Dorsolateral prefrontal cortex (tissue), 122 donors: ENCODE measurements at places on chromosomes 2 and 18.

- no peak for DNase-seq
Observed at GRCh38 chr2:64086347-64087082, 57.7 kb downstream of the PELI1 start.

DNA sequence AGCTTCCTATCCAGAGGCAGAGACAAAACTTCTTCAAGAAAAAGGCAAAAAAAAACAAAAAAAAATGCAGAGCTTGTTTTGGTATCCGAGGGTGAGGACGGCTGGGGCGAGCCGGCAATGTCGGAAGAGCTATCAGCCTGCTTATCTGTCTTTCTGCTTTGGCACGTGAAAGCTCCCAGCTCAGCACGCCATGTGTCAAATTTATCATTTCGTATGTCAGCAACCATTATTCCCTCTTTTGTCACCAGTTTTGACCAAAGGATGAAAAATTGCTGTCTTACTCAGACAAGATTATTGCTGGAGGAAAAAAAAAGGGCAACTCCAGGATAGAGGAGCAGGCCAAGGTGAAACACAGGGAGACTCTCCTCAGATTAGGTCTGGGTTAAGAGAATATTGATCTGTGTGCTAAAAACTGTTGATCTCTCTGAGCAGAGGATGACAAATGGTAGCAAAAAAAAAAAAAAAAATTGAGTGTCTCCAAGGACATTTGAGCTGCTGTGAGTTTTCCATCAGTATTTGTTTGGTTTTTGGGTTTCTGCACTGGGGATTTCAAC, 532.0 kb upstream of the POU3F3 start:
- peak; percentile 5 for DNase-seq

DNA sequence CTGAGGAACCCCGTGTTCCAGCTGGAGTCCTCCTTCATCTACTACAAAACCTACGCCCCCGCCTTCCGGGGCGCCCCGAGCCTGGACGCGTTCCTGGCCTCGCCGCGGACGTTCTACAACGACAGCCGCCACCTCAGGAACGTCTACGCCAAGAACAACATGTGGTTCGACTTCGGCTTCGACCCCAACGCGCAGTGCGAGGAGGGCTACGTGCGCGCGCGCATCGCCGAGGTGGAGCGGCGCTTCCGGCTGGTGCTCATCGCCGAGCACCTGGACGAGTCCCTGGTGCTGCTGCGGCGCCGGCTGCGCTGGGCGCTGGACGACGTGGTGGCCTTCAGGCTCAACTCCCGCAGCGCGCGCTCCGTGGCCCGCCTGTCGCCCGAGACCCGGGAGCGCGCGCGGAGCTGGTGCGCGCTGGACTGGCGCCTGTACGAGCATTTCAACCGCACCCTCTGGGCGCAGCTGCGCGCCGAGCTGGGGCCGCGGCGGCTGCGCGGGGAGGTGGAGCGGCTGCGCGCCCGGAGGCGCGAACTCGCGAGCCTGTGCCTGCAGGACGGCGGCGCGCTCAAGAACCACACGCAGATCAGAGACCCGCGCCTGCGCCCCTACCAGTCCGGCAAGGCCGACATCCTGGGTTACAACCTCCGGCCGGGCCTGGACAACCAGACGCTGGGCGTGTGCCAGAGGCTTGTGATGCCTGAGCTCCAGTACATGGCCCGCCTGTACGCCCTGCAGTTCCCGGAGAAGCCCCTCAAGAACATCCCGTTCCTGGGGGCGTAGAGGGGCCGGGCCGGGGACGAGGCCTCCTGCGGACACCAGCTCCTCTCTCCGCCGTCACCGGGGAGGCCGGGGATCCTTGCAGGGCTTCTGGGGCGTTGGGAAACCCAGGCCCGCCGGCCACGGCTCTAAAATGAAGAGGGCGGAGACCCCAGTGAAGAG, 5.3 kb upstream of the NEU4 start:
- DNase-seq = peak; percentile 62

DNA sequence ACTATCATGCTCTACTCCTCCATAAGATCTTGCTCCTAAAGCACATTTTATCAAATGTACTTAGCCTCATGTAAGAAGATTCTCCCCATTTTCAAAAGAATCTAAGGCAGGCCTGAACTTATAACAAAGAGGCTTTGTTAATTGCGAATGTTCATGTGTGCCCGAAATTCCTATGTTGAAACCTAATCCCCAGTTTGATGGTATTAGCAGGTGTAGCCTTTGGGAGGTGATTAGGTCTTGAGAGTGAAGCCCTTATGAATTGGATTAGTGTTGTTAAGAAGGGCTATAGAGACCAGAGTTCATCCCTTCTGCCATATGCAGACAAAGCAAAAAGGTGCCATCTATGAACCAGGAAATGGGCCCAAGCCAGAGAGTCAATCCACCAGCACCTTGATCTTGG, 234.5 kb downstream of the PAX3 start:
- no peak for DNase-seq

GRCh38 chr18:43046322-43046721, 69.2 kb downstream of the RIT2 start:
- DNase-seq = no peak

DNA sequence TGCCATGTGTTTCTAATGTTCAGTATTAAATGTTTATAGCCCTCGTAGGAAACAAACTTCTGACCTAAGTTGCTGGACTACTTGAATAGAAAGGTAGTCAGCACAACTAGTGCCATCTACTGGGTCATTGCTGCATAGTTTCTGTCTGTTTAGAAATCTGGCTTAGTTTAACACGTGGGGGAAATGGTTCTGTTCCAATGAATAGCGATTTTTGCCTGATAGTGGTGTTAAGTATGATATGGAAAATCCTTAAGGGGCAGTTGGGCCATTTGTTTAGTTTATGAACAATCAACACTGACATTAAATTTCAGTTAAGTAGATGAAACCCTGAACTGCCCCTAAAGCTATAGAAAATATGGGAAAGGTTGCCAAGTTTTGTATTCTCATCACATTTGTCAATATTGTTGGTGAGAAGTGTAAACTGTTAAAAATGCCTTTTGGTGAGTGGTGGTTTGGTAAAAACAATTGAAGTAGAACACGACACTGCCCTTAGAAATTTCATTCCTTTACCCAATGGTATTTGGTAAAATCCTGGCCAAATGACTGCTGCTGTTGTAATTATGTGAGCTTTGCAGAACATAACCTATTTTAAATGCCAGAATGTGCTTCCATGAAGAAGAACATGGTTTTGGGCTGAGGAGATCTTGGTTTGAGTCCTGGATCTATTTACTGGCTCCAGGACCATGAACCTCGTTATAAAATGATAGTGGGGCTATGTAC, 13.2 kb downstream of the NABP1 start:
- no peak for DNase-seq

DNA sequence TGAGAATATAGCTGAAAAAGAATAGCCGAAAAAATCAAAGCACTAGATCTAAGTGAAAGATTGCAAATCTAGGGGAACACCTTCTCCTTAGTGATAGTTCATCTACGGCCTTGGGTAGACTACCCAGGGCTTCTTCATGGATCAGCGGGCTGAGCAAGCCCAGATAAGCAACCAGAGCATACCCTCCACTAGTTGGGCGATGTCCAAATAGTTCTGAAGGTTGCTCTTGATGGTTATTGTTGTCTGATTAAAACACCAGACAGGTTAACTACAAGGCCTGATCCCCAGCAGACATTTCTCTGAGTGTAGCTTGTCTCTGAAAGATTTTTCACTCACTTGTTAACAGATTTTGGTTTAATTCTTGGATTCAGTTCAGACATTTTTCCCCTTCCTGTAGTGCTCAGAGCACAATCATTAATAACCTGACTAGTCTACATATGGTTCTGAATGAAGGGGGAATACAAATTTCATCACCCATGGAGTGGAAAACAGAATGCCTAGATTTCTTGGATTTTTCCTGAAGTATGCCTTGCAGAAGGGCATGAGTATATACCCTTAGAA, 99.6 kb downstream of the BABAM2 start:
- no peak for DNase-seq

GRCh38 chr2:136206613-136207012, 88.7 kb upstream of the CXCR4 start:
- DNase-seq = peak; percentile 50

- DNase-seq = no peak
Observed at GRCh38 chr2:95296880-95297487, at the start of gene KCNIP3. Gene KCNIP3 (plus strand): TSS chr2:95297347. CDS start chr2:95297439, 92 bp downstream.

DNA sequence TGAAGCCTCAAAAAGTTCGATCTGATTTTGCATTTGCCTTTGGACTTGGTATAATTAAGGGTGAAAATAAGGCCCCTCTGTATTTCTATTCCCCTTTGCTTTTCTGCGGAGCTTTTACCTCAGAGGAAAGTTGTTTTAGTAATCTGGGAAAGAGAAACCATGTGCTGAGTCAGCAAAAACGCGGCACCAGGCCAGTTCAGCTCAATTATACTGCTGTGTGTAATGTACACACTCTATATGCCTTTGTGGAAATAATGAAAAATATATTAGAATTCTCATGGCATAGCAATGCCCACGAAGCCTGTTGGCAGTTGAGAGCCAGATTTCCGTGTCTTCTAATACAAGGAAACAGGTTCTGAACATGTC, 161.9 kb upstream of the SIX2 start:
- no peak for DNase-seq

DNA sequence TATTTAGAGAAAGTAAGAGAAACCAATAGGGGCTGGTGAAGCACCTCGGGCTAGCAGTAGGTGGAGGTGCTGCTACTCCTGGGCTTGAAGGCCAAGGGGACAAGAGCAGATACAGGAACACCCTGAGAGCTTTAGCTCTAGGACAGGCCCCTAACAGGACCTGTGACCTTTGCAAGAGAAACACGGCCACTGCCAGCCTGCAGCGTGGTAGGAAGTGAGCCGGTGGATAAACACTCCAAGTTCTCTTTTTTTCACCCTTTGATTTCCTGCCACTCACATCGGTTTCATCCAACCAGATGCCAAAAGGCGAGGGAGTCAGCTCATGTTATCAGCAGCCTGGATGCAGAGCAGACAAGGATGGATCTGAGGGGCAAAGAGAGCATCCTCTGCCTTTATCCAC, 66.8 kb upstream of the SPRED2 start:
- no peak for DNase-seq

DNA sequence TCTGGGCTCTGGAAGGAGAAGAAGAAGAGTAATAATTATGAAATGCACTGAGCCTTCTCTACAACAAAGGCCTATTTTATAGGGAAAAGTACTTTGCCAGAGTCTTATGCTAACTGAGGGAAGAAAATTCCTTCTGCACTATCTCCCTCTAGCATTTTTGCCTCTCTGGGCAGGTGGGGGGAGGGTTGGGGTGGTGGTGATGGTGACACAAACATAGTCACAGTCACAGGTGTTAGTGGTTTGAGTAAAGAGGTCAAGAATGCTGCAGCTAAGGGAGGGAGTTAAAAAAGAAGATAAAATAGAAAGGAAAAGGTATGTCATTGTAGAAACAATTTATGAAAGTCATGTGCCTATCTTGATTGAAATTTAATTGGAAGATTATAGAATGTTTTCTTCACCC, 140.8 kb upstream of the COL3A1 start:
- no peak for DNase-seq
